ENCODE measurements at places on chromosomes 3 and 15. TPM values are rescaled to one million over a fixed set of nuclear protein-coding genes. Genes with fewer than 3 reads are reported as not detected.

Gene TTLL13
- 0.13 TPM for total RNA-seq

Gene CCDC54
- total RNA-seq: not detected

GRCh38 chr15:73709241-73709640, 25.1 kb downstream of the CD276 start:
- H3K4me1 ChIP-seq: peaks cover 7% of the 10 kb centered on the region
- no peak overlapping the region for H3K4me3 ChIP-seq
- no peak for DNase-seq
- peaks cover 71% of the 10 kb centered on the region for H3K36me3 ChIP-seq

GRCh38 chr3:55307622-55308021, 179.5 kb downstream of the WNT5A start:
- H3K27me3 ChIP-seq: no peaks in the 10 kb centered on the region
- H3K4me3 ChIP-seq: no peak overlapping the region
- H3K27ac ChIP-seq: no peak overlapping the region
- no peaks in the 10 kb centered on the region for H3K4me1 ChIP-seq
- H3K36me3 ChIP-seq: no peaks in the 10 kb centered on the region

- H3K36me3 ChIP-seq: no peaks in the 10 kb centered on the region
- peaks cover 34% of the 10 kb centered on the region for H3K4me1 ChIP-seq
- peak; percentile 32 for DNase-seq
- H3K4me3 ChIP-seq: peak overlapping the region; percentile 21
Observed at GRCh38 chr15:91408476-91409076, 308.5 kb downstream of the SV2B start.

DNA sequence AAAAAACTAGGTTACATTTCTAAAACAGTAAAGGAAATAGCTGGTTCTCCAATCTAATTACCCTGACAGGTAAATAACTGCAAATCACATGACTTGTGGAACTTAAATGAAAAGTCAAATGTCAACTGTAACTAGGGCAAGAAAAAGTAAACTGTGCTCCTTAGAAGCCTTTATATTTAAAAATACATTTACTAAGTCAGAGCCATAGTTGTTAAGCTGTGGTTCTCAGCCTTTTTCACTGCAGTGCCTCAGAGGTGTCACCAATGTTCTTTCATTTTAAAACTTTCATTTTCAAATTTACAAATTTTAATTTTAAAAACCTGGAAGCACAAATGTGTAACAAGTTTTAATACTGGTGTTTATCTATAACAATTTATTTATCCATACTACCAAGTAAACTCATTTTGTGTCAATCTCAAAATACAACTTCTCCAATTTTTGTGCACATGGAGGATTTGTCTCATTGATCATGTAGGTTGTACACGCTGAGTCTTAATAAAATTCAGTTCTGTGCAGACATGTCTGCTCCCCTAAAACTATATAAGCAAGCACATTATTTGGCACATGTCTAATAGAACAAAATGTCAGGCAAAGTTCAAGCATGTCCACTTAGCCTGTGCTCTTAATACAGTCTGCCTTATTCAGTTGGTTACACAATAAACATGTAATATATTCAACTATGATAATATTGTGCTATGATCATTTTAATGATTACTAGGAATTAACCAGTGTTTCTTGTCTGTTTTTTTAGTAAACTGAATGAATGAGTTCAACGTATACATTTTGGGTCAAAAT, 70.4 kb downstream of the DLG1 start:
- no peak overlapping the region for H3K4me3 ChIP-seq
- H3K36me3 ChIP-seq: no peaks in the 10 kb centered on the region
- H3K27ac ChIP-seq: no peak overlapping the region
- H3K27me3 ChIP-seq: no peaks in the 10 kb centered on the region
- peaks cover 16% of the 10 kb centered on the region for H3K4me1 ChIP-seq

DNA sequence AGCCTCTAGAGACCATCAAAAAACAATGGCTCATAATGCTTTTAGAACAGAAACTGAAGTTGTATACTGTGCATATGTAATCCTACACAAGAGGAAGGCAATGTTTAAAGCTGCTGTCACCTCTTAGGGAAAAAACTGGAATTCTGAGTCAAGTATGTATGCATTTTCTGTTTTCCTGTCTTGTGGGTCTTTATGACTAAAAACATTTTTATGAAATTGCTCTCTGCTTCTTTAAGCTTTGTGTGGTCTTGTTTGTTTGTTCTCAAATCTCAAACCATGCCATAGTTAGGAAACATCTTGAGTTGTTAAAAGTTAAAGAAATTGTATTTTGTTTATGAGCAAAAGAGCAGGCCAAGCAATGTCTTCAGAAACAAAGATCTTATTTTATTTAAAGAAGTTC, 80.9 kb upstream of the SOX2 start:
- no peaks in the 10 kb centered on the region for H3K36me3 ChIP-seq
- H3K27me3 ChIP-seq: no peaks in the 10 kb centered on the region
- no peaks in the 10 kb centered on the region for H3K4me1 ChIP-seq
- H3K27ac ChIP-seq: no peak overlapping the region
- no peak for DNase-seq
- H3K4me3 ChIP-seq: no peak overlapping the region

DNA sequence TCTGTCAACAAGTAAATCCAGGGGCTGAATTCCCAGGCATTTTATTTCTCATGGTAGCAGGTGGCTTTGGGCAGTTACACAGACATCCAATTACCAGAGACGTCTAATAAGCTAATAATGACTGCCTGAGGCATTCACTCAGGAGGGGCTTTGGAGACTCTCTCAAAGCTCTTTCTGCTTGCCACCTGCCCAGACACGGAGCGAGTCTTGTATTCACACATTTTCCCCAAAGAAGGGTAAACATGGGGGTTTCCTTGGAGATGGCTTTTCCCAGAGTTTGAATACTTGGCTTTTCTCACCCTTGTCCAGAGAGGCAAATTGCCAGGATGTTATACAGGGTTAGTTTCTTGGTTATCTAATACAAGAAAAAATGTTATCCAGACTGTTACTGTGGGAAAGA, 132.6 kb downstream of the DIPK2A start:
- no peak overlapping the region for H3K27ac ChIP-seq
- no peak overlapping the region for H3K4me3 ChIP-seq
- no peaks in the 10 kb centered on the region for H3K36me3 ChIP-seq
- no peak for DNase-seq

DNA sequence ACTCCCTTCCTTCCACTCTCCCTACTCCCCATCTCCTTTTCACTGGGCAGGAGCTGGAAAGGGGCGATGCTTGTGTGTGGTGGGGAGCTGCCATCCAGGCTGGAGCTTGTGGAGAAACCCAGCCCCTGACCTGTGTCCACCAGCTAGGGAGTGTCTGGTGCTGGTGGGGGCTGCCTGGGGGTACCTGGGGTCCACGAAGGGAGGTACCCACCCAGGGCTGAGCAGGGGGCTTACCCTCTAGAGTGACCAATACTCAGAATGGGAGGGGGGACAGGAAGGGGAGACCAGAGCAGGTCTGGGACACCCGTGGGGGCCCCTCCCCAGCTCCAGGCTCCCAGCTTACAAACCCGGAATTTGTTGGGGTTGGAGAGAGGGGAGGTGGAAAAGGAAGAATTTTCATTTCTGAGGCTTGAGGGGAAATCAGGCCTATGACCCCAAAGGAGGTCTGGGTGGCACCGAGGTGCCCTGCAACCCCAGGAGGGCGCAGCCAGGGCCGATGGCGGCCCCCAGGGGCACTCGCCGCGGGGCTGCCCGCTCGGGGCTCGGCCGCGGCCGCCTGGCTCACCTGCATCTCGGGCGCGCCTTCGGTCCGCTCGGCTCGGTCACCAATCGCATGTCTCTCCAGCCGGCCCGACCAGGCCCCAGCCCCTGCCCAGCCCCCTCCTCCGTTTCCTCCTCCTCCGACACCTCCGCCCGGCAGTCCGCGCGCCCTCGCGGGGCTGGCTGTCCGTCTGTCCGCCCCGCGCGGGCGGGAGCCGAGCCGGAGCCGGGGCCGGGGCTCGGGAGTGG, 773 bp downstream of the LINGO1 start:
- peak overlapping the region; percentile 3 for H3K27ac ChIP-seq
- no peaks in the 10 kb centered on the region for H3K36me3 ChIP-seq
- H3K4me1 ChIP-seq: peaks cover 16% of the 10 kb centered on the region
- peak overlapping the region; percentile 60 for H3K4me3 ChIP-seq

- H3K36me3 ChIP-seq: no peaks in the 10 kb centered on the region
- no peak overlapping the region for H3K27ac ChIP-seq
- H3K27me3 ChIP-seq: no peaks in the 10 kb centered on the region
- H3K4me3 ChIP-seq: no peak overlapping the region
- no peaks in the 10 kb centered on the region for H3K4me1 ChIP-seq
Observed at GRCh38 chr15:69793781-69794451, 303.8 kb downstream of the TLE3 start.
